ENCODE measurements at places on chromosomes 7 and 10.

DNA sequence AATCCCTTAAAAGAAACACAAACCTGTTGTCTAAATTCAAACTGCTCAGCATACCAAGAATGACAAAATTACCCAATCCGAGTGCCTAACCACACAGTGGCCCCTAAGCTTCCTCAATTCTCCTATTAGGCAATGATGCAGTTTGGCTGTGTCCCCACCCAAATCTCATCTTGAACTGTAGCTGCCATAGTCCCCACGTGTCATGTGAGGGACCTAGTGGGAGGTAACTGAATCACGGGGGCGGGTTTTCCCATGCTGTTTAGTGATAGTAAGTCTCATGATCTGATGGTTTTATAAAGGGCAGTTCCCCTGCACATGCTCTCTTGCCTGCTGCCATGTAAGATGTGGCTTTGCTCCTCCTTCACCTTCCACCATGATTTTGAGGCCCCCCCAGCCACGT, 21.9 kb downstream of the PSAP start:
- peaks cover 11% of the 10 kb centered on the region for H3K4me1 ChIP-seq
- peaks cover 55% of the 10 kb centered on the region for H3K36me3 ChIP-seq
- no peaks in the 10 kb centered on the region for H3K27me3 ChIP-seq
- no peak overlapping the region for H3K27ac ChIP-seq
- H3K4me3 ChIP-seq: no peak overlapping the region

DNA sequence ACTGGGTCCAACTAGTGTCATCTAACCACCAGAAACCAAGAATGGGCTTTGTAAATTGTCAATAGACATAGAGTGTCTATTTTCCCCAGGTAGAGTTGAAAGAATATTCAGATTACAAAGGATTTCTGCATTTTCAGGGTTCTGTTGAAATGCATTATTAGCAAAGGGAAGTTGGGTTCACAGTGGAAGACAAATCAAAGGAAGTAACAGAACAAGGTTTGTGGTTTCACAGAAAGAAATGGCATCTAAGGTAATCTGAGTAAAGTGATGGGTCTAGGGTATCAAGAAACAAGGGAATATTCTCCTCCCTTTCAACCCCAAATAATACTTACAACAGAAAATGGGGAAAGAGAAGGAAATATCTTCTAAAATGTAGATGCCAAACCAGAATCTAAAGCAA, 25.8 kb downstream of the CEP41 start:
- DNase-seq: no peak
- peak overlapping the region; percentile 44 for H3K4me3 ChIP-seq
- peak overlapping the region; percentile 72 for H3K27ac ChIP-seq
- H3K4me1 ChIP-seq: peaks cover 69% of the 10 kb centered on the region
- peaks cover 47% of the 10 kb centered on the region for H3K36me3 ChIP-seq
- H3K27me3 ChIP-seq: no peaks in the 10 kb centered on the region

DNA sequence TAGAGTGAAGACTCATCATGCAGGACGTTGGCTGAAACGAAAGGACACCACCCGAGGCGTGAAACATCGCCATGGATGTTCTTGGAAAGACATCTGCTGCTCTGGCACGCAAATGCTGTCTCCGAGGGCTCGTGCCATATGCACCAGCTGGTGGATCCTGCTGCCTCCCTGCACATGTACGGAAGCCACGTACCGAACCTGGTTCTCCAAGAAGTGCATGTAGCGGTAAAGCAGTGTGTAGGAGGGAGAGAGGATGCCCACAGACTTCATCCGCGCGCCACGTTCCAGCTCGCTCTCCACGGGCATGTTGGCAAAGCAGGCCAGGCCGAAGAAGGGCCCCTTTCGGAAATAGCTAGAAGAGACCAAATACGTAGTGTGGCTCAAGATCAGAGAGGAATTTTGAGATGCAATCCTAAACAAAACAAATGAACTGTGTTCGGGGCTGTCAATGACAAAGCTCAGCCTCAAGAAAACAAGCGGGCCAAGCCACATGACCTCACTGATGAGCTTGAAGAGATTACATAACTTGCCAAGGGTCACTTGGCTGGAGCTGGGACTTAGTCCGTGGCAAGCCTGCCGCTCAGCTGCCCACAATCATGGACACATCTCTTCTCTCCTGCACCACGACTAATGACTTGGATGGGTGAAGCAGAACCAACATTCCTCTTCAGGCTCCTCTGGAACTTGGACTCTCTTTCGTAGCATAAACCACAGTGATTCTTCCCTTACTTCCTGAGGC, 16.5 kb downstream of the DENND11 start:
- peaks cover 14% of the 10 kb centered on the region for H3K4me1 ChIP-seq
- H3K27me3 ChIP-seq: no peaks in the 10 kb centered on the region
- H3K4me3 ChIP-seq: no peak overlapping the region

GRCh38 chr10:100303724-100304319, 17.3 kb upstream of the BLOC1S2 start:
- DNase-seq: no peak
- H3K36me3 ChIP-seq: no peaks in the 10 kb centered on the region
- H3K27ac ChIP-seq: no peak overlapping the region
- no peak overlapping the region for H3K4me3 ChIP-seq
- H3K27me3 ChIP-seq: peaks cover 45% of the 10 kb centered on the region

- no peak for DNase-seq
- peaks cover 4% of the 10 kb centered on the region for H3K27me3 ChIP-seq
- no peak overlapping the region for H3K27ac ChIP-seq
- peaks cover 8% of the 10 kb centered on the region for H3K4me1 ChIP-seq
- H3K4me3 ChIP-seq: no peak overlapping the region
- H3K36me3 ChIP-seq: peaks cover 19% of the 10 kb centered on the region
Observed at GRCh38 chr7:98209166-98209920, 1.9 kb upstream of the BHLHA15 start.

Data from activated CD8-positive, alpha-beta T cell treated with anti-CD3 and anti-CD28 coated beads, Interleukin-2, amount 10 ng/mL, durations not matched to agents 7 days and 5 days (primary cell).